ENCODE measurements at places on chromosomes 3 and 15. TPM values are rescaled to one million over a fixed set of nuclear protein-coding genes. Genes with fewer than 3 reads are reported as not detected.

Gene DLL4
- not detected for total RNA-seq

Gene SMCO1
- total RNA-seq: not detected

Gene ZBTB11
- total RNA-seq: 21.6 TPM

Gene GOLGA6D
- not detected for total RNA-seq

Gene EPHB3
- 1.4 TPM for total RNA-seq

Gene HAPLN3
- total RNA-seq: 6.6 TPM

DNA sequence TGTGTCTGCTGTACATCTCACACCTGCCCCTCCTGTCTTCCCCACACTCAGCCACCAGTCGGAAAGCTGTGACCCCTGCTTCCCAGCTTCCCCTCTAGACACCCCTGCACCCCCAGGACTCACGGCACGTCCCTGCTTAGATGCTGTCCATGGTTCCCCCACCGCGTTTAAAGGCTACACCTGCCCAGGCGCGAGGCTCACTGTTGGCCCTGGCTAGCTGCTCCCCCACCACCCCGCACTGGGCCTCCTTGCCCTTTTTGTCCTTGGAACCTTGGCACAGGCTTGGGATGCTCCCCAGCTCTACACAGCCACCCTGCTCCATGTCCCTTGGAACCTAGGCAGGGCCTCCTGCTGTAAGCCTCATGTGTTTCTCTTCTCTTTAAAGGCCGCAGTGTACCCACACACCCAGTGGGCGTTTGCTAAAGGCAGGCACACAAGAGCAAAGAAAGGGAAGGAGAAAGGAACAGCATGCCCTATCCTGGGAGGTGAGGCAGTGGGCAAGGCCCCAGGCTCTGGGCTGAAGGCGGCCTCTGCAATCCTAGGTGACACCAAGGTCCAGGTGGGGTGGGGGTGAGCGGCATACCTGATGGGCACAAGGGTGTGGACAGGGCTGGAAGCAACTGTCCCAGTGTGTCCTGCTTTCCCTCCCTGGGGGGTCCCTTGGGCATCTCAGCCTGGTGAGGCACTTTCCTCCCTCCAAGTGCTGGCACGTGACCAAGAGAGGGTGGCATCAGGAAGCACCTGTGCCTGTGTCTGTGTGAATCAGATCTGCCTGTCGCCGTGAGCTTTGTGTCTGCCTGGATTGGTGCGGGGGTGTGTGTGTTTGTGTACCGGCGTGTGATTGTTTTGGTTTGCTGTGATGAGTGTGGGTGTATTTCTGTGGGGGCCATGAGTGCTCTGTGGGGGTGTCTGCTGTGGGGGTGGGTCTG, 54.4 kb downstream of the TPRA1 start:
- no peak for DNase-seq

DNA sequence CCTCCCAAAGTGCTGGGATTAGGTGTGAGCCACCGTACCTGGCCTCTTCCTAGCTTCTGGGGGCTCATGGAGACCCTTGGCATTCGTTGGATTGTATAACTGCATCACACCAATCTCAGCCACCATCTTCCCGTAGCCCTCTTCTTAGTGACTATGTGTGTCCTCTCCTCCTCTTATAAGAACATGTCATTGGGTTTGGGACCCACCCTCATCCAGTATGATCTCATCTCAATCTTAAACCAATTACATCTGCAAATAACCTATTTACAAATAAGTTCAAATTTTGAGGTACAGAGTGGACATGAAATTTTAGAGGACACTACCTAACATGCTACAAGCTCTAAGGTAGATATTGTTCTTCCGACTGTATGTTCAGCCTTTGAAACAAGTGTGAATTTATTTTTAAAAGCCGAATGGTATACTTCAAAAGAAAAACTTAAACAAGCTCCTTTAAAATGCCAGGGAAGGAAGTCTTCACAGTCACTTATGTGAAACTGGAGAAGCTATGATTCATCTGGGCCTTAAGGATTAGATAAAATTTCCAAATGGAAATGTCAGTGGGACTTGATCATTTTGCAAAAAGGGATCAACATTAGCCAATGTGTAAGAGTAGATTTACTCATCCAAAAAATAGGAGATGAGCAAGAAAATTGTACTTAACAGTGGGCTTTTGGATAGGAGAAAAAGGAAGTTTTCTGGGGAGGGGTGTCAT, 225.7 kb downstream of the MEX3B start:
- peak; percentile 18 for DNase-seq

DNA sequence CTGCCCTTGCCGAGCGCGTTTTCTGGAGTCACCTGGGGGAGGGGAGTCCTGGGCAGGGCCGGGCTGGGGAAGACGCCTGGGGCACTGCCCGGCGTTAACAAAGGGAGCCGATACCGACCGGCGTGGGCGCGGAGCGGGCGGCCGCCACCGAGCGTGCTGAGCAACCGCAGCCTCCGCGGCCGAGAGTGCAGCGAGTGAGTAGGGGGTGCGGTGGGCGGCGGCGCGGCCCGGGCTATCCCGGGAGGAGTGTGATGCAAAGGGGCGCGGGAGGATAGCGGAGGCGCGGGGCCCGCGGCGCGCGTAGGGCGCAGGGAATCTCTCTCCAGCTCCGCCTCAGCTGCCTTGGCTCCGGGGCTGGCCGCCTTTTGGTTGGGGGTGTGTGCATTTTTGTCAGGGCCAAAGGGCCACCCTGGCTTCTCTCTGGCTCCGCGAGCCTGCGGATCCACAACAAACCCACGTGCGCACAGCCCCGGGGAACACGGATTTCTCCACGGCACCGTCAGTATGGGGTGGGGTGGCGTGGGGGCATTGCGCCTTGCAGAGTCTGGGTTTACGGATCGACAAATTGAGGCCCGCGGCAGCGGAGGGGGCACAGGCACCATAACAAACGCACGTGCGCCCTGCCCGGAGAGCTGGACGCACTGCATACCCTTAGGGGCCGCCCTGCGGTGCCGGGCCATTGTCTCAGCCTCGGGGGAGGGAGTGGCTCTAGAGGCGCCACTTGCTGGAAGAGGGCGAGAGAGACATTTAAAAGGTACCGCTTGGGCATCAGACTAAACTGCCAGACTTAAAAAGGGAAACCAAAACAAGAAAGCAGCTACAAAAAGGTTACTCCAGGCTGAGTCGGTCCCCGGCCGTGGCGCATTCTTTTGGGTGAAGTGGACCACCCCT, 560 bp downstream of the ST6GAL1 start:
- peak; percentile 76 for DNase-seq

DNA sequence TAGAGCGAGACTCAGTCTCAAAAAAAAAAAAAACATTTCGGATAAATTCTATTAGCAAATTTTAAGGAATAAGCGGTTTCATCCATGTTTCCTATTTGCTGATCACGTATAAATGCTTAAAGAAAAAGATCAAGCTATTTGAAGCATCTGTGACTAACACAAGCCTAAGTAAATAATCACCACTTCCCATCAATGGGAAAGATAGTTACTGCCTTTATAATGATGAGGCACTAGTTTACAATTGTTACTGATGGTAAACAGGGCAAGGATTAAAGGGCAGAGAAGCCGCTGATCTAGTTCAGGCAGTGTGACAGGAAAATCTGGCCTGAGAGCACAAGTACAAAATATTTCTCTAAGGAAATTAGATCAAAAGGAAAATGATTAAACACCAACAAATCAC, 13.7 kb downstream of the CLPX start:
- no peak for DNase-seq

GRCh38 chr3:149077628-149078027, 8.7 kb downstream of the HLTF start:
- no peak for DNase-seq

- DNase-seq: no peak
These were observed 200.8 kb upstream of the GADL1 start for GRCh38 chr3:31095255-31095654.

DNA sequence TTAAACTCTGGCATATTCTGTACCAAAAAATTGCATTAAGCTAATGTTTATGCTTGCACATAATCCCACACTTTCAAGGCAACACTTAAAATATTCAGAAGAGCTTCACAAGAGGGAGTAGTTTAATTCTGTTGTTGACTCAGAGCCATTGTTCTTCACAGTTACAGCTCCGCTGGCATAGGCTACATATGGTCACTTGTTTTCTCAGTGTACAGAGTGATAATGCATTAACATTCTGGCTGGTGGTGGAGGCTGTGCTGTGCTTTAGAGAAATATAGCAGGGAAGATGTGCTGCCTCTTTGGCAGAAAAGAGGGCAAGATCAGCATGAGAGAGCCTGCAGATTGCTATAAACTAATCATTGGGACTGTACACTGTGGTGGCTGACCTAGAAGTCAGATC, 13.3 kb downstream of the NLGN1 start:
- DNase-seq: no peak

- DNase-seq: no peak
These were observed 16.6 kb downstream of the EIF4E3 start for GRCh38 chr3:71708476-71709105.

DNA sequence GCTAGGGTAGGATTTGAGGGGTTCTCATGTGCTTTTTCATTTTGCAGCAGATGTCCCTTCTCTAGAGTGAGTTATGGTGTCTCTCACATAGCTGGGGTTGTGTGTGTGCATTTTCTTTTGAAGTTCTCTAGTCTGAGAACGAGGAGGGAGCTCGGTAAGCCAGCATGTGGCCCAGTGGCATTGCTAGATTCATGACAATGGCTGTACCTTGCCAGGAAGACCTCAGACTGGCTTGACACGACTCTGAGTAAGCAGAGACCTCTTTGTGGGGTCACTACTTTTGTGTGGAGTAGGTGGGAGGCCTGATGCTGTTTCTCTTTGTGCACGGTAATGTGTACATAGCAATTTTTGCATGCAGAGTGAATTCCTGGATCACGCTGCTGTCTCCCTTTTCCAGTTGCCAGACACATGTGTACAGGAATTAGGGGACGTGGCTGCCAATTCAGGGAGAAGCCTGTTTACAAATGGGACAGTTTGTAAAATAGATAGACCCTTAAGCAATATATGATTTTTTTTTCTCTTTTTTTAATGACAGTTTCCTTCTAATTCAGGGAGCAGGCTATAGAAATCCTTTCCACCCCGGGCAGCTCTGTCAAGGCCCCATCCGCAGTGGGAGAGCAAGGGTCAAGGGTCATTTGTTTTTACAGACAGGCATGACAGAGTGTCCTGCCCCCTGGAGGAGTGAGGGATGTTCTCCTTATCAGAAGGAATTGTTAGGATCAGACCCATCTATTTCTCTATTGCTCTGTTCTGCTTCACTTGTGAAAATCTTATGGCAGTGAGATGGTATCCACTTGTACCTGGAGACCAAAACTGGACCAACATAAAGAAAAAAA, 4.6 kb downstream of the CACNA1D start:
- DNase-seq: no peak

- peak; percentile 42 for DNase-seq
These were observed 171.1 kb downstream of the KCNAB1 start for GRCh38 chr3:156291272-156292123.

DNA sequence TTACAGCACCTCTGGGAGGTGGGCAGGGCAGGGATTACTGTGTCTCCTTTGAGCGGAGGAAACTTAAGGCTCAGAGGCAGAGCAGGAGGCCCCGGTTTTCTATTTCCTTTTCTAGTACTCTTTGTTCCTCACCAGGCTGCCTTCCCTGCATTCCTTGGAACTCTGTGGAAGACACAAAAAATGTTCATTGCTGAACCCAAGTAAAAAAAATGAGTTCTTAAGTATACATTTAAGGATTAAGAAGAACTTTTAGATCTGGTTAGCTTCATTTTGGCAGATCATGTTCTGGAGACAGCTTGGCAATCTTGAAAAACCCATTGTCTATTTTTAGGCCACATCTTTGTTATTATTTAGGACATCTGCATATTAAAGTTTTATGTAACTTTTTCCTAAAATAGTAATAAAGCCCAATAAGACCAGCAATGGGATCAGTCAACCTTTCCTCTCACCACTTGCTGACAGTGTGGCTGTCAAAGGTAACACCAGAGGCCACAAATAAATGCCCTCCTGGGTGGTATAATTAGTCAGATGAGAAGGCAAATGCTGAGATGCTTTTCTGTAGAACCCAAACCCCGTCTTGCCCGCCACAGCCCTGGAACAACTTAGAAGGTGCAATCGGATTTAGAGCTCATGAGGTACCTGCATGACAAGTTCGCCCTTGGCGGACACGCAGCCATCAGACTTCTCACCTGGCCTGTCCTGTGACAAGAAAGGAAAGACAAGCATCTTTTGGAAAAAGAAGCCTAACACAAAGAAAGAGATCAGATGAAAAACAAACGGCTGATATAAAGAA, 97.2 kb downstream of the DGKG start:
- DNase-seq: no peak

DNA sequence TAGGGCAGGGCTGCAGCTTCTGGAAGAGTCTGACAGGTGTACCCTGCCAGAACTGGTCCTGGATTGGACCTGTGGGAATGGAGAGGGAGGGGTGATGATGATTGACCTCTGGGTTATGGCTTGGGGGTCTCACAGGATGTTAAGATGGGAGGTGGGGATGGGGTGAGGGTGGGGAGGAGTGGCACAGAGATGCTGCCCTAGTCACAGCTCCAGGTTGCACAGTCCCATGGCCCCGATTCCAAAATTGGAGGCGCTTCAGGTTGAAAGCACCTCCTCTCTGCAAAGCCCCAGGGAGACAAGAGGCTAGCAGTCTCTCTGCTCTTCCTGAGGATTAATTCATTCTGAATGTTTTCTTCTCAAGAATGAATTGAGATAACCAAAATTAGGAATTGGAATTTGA, 101.4 kb downstream of the FAM43A start:
- DNase-seq: no peak

GRCh38 chr3:108565506-108565905, 23.7 kb downstream of the CIP2A start:
- DNase-seq: no peak

GRCh38 chr3:156397534-156397933, 157.4 kb downstream of the SSR3 start:
- no peak for DNase-seq

- DNase-seq: no peak
These were observed 27.3 kb downstream of the WDR49 start for GRCh38 chr3:167626490-167626889.

- peak; percentile 4 for DNase-seq
These were observed 78.5 kb upstream of the FAM174B start for GRCh38 chr15:92733934-92734521.

DNA sequence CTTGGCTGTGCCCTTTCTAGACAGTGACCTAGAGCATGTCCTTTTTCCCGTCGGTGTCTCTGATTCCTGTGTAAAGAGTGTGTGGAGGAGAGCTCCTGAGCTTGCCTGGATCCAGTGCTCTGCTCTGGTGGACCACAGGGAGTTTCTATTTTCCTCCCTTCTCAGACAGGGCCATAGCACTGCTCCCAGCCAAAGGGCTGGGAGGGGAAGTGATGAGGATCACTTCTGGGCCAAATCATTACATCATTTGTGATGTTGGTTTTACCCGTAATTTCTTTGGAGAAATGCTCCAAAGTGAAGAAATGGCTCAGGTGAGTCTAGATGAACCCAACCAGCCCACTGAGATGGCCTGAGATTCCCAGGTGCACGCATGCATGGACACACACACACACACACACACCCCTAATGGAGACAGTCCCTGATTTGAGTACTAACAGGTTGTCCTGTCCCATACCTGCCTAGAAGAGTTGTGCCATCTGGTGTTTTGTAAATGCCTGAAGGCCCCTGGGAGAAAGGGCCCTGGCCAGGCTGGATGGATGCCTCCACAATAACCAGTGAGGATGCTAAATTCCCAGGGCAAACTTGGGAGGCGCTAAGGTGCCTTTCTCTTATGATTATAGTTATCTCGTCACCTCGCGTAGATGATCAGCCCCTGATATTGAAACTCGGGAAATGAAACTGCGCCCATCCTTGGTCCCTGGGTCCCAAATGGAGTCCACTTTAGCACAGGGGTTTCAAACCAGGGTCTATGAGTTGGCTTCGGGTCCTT, 86.9 kb downstream of the ASB7 start:
- DNase-seq: no peak

GRCh38 chr3:50605901-50606326, 5.7 kb downstream of the CISH start:
- DNase-seq: no peak

GRCh38 chr3:143975554-143976152, 4.0 kb downstream of the DIPK2A start:
- peak; percentile 12 for DNase-seq

Measured in Daoy (cell line).